ENCODE measurements at places on chromosomes 3 and 15. TPM values are rescaled to one million over a fixed set of nuclear protein-coding genes. Genes with fewer than 3 reads are reported as not detected.

DNA sequence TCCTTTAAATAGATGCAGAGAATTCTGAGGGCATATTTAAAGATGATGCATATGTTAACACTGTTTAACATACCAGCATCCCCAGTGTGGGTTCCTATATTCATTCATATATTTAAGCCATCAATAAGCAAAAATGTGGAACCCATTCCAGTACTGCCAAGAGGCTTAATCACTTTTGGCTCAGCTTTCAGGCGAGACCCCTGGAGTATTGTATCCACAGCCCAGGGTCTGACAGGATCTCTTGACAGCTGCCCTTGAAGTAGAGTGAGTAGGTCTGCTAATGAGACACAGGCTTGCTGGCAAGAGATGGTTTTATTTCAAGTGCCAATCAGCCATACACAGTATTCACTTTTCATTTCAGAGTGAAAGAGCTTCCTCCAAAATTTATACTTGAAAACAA lies 367.3 kb downstream of the OCA2 start:
- DNase-seq, result no peak

DNA sequence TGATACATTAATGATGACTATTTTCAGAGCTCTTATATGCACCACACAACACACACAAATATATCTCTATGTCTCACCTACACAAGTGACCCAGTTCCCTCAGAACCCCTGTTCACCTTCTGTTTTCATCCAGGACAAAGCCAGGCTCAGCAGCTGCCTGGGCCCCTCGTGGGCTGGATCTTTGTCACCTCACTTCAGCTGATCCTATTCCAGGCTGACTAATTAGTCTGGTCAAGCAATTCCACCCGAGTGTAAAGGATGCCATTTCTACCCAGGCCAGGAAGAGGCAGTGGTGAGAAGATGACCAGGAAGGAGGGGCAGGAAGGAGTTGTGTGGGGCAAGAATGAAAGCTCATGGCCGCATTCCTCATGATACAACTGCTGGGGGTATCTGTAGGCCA lies 62.3 kb downstream of the DHX30 start:
- peak; percentile 77 for DNase-seq

DNA sequence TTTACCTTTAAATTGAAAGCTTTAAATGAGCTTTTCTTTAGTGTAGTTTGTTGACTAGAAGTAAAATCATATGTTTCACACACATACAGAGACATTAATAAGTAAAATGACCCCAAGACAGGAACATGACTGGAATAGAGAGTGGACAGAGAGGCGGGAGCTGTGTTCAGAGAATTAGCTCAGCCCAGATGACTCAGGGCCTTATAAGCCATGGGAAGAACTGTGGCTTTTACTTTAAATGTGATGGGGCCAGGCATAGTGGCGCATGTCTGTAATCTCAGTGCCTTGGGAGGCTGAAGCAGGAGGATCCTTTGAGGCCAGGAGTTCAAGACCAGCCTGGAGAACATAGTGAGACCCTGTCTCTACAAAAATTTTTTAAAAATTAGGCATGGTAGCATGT lies 26.7 kb downstream of the SACM1L start:
- DNase-seq, result no peak

- DNase-seq, result no peak
Observed at GRCh38 chr3:181888234-181888633, 176.5 kb downstream of the SOX2 start.

GRCh38 chr3:67854663-67855062 lies 200.3 kb upstream of the SUCLG2 start:
- DNase-seq, result no peak

DNA sequence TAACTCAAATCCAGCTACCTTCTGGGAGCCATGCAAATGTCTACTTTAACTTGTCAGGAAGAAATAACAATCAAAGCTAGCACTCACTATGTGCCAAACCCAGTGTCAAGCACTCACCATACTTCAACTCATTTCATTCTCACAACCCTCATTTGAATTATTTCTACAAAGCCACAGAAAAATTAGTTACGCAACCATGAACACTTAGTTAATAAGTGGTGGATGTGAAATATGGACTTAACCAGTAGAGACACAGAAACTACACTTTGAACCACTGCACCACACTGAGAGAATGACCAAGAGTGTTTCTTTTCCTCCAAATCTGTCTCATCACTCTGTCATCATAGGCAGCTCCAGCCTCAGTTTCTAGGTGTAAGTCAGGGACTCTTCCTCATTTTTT lies 91.0 kb upstream of the MBNL1 start:
- DNase-seq, result no peak

DNA sequence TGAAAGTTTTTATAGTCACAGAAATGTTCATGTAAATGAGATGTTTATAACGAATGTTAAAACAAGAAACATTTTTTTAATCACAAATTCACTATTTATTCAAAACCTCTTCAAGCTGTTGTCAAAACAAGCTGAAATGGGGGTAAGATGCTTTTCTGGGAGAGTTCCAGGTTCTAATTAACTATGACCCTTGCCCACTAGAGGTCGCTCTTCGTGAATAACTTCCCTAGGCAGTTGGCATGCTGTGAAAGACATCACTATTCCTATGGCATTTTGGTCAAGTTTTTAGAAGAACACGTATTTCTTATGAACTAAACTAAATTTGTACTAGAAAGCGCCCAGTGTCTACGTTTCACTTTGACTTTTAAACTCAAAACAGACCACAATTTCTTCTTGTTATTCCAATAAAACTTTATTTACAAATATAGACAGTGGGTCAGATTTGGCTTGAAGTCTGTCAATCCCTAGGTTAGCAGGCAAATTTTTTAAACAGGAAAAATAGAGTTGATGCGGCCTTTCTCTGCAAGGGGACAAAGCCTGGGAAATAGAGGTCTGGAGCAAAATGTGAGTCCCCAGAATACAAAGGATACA lies 62.8 kb upstream of the CMTM8 start:
- DNase-seq, result peak; percentile 91

- no peak for DNase-seq
Observed at GRCh38 chr3:56133423-56133822, 334.8 kb downstream of the ERC2 start.

GRCh38 chr15:66912001-66912400 lies 153.4 kb upstream of the SMAD3 start:
- DNase-seq, result no peak

- no peak for DNase-seq
Observed at GRCh38 chr3:35336601-35337000, 302.7 kb upstream of the ARPP21 start.

- no peak for DNase-seq
Observed at GRCh38 chr15:97840501-97840900, 120.0 kb upstream of the ARRDC4 start.

RNF168 gene
- 21.7 TPM for total RNA-seq

GOLGA6B gene
- not detected for total RNA-seq

LRRK1 gene
- total RNA-seq, result 15.2 TPM
